Esophagus squamous epithelium (tissue), 5 donors: ENCODE measurements at places on chromosomes 3 and 15. TPM values are rescaled to one million over a fixed set of nuclear protein-coding genes. Genes with fewer than 3 reads are reported as not detected.

- no peak for DNase-seq
Measured at GRCh38 chr15:101019366-101019896, 100.3 kb downstream of the LRRK1 start.

GRCh38 chr3:74640211-74640610, 25.8 kb upstream of the CNTN3 start:
- no peak for DNase-seq

DNAH12 gene
- under 0.01 TPM for total RNA-seq

KLHDC8B gene
- 18.0 TPM for total RNA-seq

DNA sequence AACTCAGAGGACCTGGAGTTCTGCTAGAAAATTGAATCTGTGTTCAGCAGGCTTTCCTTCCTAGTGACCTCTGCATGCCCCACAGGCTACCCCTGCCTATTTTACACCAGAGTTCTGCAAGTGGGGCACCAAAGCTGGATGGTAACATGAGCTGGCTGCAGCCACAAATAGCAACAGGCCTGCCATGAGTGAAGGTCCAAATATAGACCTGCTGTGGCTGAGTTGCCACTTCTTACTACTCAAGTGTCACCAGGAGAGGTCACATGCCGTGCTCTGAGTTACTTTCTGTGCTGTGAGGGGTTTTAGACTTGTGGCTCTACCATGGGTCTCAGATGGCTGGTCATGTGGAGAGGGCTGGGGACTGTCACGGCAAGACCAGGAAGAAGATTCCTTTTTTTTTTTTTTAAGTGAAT, at the start of gene FSD2:
Gene FSD2, minus strand, starts transcription at position 76 of the 413 bp plus-strand sequence. CDS start 18,679 bp downstream, outside the sequence.
- DNase-seq: no peak

DNA sequence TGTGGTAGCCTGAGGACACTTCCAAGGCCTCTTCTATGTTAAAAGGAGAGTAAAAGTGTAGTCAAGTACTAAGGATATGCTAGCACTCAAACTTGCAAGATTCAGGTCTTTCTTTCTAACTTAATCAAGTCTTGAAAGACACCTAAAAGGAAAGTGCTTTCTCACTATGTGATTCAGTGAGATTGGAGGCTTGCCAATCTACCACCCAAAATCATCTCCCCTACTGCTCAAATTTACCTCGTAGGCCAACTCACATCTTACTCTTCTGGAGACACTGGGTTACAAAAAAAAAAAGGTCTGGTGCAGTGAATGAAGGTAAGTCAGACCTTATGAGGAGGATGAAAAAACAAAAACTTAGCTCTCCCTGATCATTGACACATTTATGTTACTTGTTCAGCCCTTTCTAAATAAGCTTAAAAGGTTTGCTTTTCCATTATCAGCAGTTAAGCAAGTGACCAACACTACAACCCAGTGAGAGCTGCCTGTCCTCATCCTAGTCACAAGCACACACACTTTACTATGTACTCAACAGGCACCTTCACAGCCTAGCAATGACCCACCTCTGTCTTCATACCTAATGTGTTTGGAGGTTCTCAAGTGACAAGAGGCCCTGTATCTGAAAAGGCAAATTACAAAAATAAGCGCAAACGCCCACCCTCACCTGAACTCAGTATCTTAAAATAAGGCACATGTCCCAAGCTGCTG, 19.6 kb downstream of the SUMF1 start:
- DNase-seq: no peak

- DNase-seq: no peak
Measured at GRCh38 chr15:57458356-57458781, 82.1 kb downstream of the CGNL1 start.

DNA sequence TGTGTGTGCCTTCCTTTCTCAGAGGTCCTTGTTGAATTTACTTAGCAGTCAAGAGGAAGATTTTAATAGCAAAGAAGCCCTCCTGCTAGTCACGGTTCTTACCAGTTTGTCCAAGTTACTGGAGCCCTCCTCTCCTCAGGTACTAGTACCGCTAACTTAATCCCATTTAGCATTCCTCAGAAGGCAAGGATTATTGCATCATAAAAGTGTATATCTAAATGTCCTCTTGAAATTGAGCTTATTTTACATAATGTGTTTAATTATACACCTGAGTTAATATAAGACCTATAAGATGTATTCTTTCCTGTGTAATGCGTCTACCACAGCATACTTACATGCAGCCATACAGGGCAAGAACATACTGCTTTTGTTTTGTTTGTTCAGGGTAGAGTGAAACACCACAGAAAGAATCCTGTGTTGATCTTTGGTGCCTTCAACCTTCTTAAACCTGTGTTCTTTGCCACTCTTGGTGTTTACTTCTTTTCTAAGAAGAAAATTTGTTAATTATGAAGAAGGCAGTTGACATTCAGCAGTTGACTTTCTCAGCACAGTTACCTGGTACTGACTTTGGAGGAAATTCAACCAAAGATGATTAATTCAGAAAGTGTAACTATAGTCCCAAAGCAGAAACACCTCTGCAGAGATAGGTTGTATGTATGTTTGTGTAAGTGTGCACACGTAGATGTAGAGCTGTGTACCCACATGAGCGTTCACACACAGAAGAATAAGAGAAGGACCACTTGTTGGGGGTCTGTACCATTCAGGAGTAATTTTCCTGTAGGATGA, 33.1 kb downstream of the POLG start:
- DNase-seq: no peak

PIGZ gene
- total RNA-seq: 3.4 TPM

DNA sequence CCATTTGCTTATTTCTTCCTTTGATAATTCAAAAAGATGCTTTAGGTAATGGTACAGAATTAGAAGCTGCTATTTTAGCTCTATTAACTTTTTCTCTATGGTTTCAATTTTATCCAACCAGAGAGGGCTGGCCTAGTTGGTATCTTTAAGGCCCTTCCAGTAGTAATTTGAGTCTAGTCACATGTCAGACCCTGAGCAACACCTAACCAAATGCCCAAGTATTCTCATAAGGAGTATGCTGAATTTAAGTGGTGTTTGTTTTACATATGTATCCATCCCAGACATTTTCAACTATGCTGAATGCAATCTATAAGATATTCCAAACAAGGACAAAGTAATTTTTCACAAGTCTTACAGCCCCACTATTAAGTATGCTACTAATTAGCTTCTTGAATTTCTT, 9.6 kb downstream of the DNAJC19 start:
- no peak for DNase-seq

DNA sequence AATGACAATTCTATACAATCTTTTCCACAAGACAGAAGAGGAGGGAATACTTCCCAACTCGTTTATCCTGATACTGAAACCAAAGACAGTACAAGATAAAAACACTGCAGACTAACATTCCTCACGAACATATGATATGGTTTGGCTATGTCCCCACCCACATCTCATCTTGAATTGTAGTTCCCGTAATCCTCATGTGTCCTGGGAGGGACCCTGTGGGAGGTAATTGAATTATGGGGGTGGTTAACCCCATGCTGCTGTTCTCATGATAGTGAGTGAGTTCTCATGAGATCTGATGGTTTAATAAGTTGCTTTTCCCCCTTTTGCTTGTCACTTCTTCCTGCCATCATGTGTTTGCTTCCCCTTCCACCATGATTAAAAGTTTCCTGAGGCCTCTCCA, 83.9 kb upstream of the PROK2 start:
- no peak for DNase-seq

- DNase-seq: no peak
Measured at GRCh38 chr15:60138397-60138968, 134.4 kb downstream of the FOXB1 start.

GRCh38 chr3:115330430-115330829, 183.3 kb upstream of the ZBTB20 start:
- DNase-seq: no peak

DNA sequence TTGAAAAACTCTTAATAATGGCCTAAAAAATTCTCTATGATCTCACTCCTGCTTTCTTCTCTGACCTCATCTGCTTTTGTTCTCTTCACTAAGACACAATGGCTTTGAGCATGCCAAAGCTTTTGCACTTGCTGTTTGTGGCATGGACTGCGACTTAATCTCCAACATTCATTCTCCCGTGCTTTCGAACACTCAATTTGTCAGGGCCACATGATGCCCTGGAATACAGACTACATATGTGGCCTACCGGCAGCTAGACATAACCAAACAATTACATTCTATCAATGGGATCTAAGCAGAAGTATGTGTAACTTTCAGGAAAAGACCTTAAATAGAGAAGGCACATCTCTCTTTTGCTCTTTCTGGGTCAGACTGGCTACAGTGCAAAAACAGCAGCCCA, 506.5 kb downstream of the MAGI1 start:
- no peak for DNase-seq

MYRIP gene
- 3.1 TPM for total RNA-seq

DNA sequence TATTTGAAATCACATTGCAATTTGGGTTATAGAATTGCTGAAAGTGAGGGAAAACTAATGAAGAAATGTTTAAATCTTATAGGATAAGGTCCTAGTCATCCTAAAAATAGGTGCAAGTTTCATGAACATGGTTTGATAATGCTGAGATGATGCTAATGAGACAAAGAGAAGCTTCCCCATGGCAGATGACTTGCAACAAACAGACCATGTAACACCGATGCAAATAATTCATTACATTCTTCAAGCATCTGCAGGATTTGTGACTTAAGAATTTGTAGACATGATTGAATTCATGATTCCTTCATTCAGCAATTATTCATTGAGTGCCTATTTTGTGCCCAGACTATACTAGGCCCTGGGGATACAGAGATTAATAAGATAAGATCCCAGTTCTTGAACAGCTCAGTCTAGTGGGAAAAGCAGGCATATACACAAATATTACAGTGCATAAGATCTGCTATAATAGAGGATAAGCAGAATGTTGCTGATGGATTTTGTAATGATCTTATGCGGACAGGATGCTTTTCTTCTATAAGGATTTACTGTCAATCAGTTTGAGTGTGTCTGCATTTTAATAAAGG, 367.9 kb upstream of the GBE1 start:
- no peak for DNase-seq

GRCh38 chr3:63654211-63654610, 1.7 kb downstream of the SNTN start:
- no peak for DNase-seq

GOLGA6A gene
- total RNA-seq: not detected

- no peak for DNase-seq
Measured at GRCh38 chr3:58638591-58638990, 28.0 kb downstream of the FAM3D start.

EHHADH gene
- total RNA-seq: 6.1 TPM
